Pancreas (tissue), 10 donors: ENCODE measurements at places on chromosomes 2 and 18. TPM values are rescaled to one million over a fixed set of nuclear protein-coding genes. Genes with fewer than 3 reads are reported as not detected.

GRCh38 chr2:105933906-105934305 is 189.2 kb downstream of the NCK2 start:
- no peak overlapping the region for H3K4me3 ChIP-seq
- H3K4me1 ChIP-seq = no peaks in the 10 kb centered on the region
- no peak for DNase-seq
- no peaks in the 10 kb centered on the region for H3K27me3 ChIP-seq
- H3K36me3 ChIP-seq = no peaks in the 10 kb centered on the region

DNA sequence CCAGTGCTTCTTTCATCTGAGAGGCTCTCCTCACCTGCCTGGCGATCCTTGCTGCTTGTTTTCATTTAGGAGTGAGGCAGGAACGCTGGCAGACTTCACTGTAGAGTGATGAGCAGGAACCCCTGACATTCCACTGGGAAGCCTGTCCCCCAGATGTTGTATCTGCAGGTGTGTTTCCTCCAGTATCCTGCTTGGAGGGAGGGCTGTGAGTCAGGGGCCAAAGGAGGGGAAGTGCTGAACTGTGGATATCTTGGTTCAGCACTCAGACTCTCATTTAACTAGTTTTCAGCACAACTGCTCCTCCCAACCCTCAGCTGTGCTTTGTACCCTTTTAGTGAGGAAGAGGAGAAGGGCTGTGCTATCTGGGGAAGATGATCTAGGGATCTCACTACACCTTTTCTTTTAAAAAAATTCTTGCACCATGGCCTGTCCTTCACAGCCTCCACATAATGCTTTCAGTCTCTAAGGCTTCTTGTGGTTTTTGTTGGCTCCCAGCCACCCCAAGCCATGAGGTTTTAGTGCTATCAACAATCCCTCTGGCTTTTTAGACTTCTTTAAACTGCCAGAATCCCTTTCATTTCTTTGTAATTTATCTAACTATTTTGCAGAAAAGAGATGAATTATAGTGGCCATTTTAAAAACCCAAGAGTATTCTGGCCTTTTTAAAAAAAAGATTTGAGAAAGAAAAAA is 11.2 kb downstream of the ANKAR start:
- no peak for DNase-seq
- H3K4me3 ChIP-seq = no peak overlapping the region
- no peaks in the 10 kb centered on the region for H3K4me1 ChIP-seq
- no peaks in the 10 kb centered on the region for H3K27me3 ChIP-seq
- H3K36me3 ChIP-seq = no peaks in the 10 kb centered on the region

DNA sequence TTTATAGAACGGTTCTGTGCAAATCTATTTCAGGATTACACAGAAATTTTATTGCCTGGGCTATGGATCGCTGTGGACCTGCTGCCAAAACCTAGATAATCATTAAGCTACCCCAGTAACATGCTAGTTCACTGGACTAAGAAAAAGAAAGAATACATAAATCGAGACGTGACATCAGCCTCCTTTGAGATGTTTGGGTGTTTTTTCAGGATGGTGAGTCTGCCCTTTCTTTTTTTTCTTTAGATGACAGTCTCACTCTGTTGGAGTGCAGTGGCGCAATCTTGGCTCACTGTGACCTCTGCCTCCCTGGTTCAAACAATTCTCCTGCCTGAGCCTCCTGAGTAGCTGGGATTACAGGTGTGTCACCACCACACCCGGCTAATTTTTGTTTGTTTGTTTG is 52.0 kb downstream of the FHOD3 start:
- H3K4me1 ChIP-seq = peaks cover 7% of the 10 kb centered on the region
- H3K36me3 ChIP-seq = no peaks in the 10 kb centered on the region
- H3K27ac ChIP-seq = no peak overlapping the region
- H3K27me3 ChIP-seq = no peaks in the 10 kb centered on the region
- H3K4me3 ChIP-seq = no peak overlapping the region

GRCh38 chr2:62884514-62884913 is 166.1 kb upstream of the OTX1 start:
- no peaks in the 10 kb centered on the region for H3K27me3 ChIP-seq
- no peak for DNase-seq

DNA sequence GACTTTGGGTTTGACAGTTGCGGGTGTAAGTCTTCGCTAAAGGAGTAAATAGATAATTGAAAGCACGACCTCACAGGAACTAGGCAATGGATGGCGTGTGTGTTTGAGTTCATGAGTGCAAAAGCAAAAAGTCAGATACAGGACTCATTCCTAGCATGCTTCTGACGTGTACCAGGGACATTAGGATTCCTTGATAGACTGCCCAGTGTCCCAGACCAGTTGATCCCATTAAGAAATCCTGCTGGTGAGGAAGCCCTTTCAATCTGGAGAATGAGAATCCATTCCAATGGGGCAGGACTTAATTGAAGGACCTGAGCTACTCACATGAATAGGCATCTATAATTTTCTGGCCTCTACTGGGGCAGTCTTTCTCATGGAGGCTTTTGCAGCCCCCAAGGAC is 235.4 kb downstream of the RAD51AP2 start:
- no peak overlapping the region for H3K27ac ChIP-seq
- no peaks in the 10 kb centered on the region for H3K4me1 ChIP-seq
- no peaks in the 10 kb centered on the region for H3K27me3 ChIP-seq
- no peak for DNase-seq

- H3K36me3 ChIP-seq = no peaks in the 10 kb centered on the region
Observed at GRCh38 chr2:72981536-72981935, 64.2 kb downstream of the EMX1 start.

DNA sequence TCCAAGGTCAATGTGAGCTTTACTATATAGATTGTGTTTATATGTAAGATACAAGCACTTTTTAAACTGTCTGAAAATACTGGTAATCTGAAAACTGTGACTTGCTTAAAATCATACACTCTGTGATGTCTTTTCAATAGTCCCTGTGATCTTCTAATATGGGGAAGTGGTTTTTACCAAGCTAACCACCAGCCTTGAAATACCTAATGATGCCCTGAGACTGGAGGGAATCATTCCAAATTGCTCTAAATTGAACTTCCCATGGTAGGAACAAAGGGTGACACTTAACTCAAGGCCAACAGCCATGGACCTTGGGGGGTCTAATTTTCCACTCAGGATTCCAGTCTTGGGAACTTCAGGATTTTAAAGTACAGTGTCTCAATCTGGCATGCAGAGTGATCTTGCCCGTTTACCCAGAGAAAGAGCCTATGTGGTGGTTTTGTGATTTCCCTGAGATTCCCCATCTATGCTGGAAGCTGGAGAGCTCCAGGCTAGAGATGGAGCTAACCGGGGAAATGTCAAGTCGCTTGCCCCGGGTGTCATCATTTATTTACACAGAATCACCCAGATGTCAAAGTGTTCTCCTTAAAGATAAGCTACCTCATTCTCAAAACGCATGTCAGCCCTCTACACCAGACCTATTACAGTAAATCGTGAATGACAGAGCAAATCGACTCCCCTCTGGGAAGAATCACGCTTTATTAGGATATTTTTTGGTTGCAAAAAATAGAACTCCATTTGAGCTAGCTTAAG is 198.5 kb downstream of the SP3 start:
- no peak overlapping the region for H3K27ac ChIP-seq
- H3K36me3 ChIP-seq = no peaks in the 10 kb centered on the region
- no peak overlapping the region for H3K4me3 ChIP-seq
- H3K4me1 ChIP-seq = no peaks in the 10 kb centered on the region
- DNase-seq = no peak

GRCh38 chr2:161273038-161273760 is 35.0 kb upstream of the PSMD14 start:
- no peaks in the 10 kb centered on the region for H3K36me3 ChIP-seq
- H3K4me1 ChIP-seq = no peaks in the 10 kb centered on the region
- no peak overlapping the region for H3K4me3 ChIP-seq
- no peaks in the 10 kb centered on the region for H3K27me3 ChIP-seq
- no peak overlapping the region for H3K27ac ChIP-seq

DNA sequence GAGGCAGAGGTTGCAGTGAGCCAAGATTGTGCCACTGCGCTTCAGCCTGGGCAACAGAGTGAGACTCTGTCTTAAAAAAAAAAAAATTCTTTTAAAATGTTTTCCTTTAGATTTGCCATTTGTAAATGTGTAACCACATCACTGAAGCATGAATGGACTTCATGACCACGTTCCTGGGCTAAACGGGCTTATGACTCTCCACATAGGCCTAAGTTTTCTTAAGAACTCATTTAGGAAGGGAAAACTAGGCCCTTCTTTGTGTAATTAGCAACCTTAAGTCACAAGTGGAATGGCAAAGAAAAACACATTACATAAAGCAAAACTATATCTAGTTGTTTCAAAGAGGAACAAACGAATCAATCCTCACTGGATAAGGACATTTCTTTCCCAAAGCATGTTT is 99.5 kb downstream of the MEIS1 start:
- DNase-seq = no peak
- no peak overlapping the region for H3K27ac ChIP-seq
- H3K4me1 ChIP-seq = peaks cover 25% of the 10 kb centered on the region
- H3K36me3 ChIP-seq = peaks cover 4% of the 10 kb centered on the region
- H3K27me3 ChIP-seq = no peaks in the 10 kb centered on the region
- H3K4me3 ChIP-seq = no peak overlapping the region

DNA sequence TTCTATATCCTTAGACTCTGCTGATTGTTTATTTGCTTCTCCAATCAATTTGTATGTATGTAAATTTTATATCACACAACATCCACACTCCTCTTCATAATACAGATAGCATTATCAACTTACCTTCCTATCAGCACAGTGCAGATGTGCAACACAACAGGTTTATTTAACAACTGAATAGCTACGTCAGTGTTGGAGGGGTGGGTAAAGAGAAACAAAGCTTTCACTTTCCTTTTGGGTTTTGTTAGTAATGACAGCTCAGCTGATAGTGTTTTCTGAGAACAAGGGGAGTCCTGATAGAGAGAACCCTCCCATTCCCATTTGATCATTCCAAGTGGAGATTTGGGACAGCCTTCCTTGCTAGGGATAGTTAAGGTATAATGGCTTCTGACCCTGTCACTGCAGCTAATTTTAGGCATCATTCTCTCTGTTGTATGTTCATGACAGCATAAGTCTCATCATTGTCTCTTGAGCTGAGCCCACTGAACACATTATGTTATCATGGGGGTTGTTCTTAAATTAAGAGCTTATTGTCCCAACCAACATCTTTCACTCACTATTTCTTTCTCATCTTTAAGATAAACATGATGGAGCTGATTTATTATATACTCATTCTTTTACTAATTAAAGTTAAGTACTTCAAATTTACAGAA is 227.7 kb downstream of the GPD2 start:
- no peaks in the 10 kb centered on the region for H3K4me1 ChIP-seq
- no peaks in the 10 kb centered on the region for H3K27me3 ChIP-seq
- DNase-seq = no peak
- H3K27ac ChIP-seq = no peak overlapping the region

GRCh38 chr2:170878066-170878465 is 51.0 kb upstream of the GORASP2 start:
- no peaks in the 10 kb centered on the region for H3K27me3 ChIP-seq
- no peak overlapping the region for H3K4me3 ChIP-seq
- no peaks in the 10 kb centered on the region for H3K36me3 ChIP-seq
- H3K27ac ChIP-seq = no peak overlapping the region
- no peak for DNase-seq

- no peak overlapping the region for H3K27ac ChIP-seq
- no peak overlapping the region for H3K4me3 ChIP-seq
Observed at GRCh38 chr2:41944220-41944880, 103.5 kb upstream of the PKDCC start.

DNA sequence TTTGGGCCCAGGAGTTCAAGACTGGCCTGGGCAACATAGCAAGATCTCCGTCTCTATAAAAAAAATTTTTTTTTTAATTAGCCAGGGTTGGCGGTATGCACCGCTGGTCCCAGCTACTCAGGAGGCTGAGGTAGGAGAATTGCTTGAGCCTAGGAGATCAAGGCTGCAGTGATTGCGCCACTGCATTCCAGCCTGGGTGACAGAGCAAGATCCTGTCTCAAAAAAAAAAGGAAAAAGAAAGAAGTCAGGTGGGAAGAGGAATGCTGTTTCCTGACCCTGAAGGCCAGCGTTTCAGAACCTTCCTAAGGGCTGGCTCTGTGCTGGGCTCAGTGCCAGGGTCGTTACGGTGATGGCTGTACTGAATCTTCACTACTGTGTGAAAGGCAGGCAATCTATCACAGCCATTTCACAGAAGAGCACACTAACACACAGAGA is 35.0 kb upstream of the AGAP1 start:
- peak; percentile 59 for DNase-seq
- peaks cover 12% of the 10 kb centered on the region for H3K4me1 ChIP-seq
- H3K4me3 ChIP-seq = no peak overlapping the region
- peak overlapping the region; percentile 26 for H3K27ac ChIP-seq

DNA sequence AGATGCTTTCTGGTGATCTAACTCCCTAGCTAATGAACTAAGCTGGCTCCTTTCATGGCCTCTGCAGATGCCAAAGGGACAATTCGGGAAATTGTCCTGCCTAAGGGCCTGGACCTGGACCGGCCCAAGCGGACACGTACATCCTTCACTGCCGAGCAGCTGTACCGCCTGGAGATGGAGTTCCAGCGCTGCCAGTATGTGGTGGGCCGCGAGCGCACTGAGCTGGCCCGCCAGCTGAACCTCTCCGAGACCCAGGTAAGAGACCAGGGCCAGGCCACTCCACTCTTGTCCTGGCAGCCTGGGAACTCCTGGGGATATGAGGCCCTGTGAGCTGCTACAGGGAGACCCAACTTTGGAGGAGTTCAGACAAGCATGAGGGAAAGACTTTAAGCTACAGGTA is 14.7 kb upstream of the ATP6V1B1 start:
- no peaks in the 10 kb centered on the region for H3K27me3 ChIP-seq
- no peak overlapping the region for H3K4me3 ChIP-seq
- peak; percentile 13 for DNase-seq

- no peak for DNase-seq
- no peak overlapping the region for H3K4me3 ChIP-seq
- H3K4me1 ChIP-seq = no peaks in the 10 kb centered on the region
- H3K27ac ChIP-seq = no peak overlapping the region
Observed at GRCh38 chr2:23782126-23782525, 144.8 kb downstream of the ATAD2B start.

The CREG2 gene
- polyA plus RNA-seq = not detected

The SERPINB3 gene
- 0.07 TPM for polyA plus RNA-seq

The ADRA2B gene
- polyA plus RNA-seq = 1.1 TPM

The UCN gene
- polyA plus RNA-seq = 2.7 TPM

The NXPH2 gene
- not detected for polyA plus RNA-seq

The VIT gene
- 0.42 TPM for polyA plus RNA-seq

The IRS1 gene
- polyA plus RNA-seq = 3.2 TPM

The FTCDNL1 gene
- 0.53 TPM for polyA plus RNA-seq

The MLPH gene
- 28.1 TPM for polyA plus RNA-seq

The ARHGEF33 gene
- 0.53 TPM for polyA plus RNA-seq

The PLCD4 gene
- 1.1 TPM for polyA plus RNA-seq

The KIF5C gene
- 2.0 TPM for polyA plus RNA-seq

The STEAP3 gene
- 9.8 TPM for polyA plus RNA-seq

The GPR45 gene
- not detected for polyA plus RNA-seq

The PAIP2B gene
- polyA plus RNA-seq = 9.0 TPM

The TBR1 gene
- not detected for polyA plus RNA-seq
